ENCODE measurements at places on chromosomes 1 and 21.
A peak's percentile ranks its signal among the peaks of the same experiment; 100 is the strongest.

GRCh38 chr1:227885135-227885647, 62.5 kb downstream of the WNT9A start:
- no peak for DNase-seq

- DNase-seq = no peak
These were observed 139.2 kb upstream of the SYT6 start for GRCh38 chr1:114292835-114293234.

GRCh38 chr1:3564921-3565831, 46.1 kb downstream of the MEGF6 start:
- DNase-seq = no peak

DNA sequence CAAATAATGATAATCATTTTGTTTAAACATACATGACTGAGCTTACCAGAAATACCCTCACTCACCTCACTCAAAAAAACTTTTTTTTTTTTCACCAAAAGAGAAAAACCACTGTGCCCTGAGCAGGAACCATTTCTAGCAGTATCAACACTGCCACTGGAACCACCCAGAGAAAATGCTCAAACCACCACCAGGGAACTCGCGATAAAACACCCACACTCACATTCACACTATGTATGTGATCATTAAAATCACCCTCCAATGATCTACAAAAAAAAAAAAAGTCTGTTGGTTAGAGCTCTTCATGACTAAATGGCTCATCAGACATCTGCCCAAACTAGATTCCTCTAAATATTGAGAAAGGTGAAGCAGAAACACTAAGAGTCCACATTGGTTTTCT, 11.5 kb downstream of the TIAM1 start:
- DNase-seq = no peak

GRCh38 chr1:55632906-55633305, 417.7 kb upstream of the USP24 start:
- peak; percentile 12 for DNase-seq

DNA sequence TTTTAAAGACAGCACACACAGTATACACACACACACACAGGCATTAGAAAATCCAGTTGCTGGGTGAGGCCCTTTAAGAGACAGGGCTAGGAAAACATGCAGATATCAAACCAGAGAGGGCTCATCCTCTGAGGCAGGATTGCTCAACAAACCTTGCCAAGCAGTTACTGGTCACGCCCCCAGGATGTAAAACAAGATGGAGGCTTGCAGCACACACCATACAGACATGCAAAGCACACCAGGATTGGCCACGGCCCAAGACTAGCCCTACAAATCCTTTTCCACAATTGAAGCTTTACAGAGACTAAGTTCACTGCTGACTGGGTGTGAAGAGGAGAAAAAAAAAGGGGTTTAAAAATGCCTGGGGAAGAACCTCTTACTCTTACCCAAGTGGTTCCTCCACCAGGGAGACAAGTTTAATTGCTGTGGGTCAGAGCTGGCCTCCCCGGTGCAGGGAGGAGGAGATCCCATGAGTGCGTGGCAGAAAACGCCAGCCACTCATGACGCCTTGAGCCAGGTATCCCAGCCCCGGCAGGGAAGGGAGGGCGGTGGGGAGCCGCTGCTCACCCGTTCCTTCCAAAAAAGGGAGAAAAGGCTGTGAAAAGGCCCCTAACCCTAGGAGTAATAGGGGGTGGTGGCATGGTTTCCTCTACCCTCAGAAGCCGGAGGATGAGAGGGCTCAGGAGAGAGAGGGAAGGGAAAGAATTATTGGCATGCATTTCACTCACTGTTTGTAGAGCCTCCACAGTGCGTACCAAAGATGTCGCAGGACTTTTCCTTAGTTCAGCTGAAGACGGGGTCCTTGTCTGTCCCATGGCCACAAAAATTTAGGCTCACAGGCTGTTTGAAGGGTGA, 594.6 kb upstream of the ZP4 start:
- DNase-seq = peak; percentile 13

DNA sequence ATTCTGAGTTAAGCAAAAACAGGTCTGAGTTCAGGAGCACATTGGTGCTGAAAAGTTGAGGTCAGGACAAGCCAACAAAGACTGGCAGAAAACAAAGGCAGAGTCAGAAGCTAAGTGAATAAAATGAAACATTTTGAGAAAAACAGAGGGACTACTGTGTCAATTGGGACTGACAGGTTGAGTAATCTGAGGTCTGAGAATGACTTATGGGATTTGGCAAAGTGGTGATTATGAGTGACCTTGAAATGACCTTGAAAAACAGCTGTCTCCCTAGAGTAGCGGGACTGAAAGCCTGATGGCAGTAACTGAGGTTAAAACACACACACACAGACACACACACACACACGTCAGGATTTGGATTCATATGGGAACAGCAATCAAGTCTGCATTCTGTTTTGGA, 8.8 kb upstream of the COG2 start:
- no peak for DNase-seq

DNA sequence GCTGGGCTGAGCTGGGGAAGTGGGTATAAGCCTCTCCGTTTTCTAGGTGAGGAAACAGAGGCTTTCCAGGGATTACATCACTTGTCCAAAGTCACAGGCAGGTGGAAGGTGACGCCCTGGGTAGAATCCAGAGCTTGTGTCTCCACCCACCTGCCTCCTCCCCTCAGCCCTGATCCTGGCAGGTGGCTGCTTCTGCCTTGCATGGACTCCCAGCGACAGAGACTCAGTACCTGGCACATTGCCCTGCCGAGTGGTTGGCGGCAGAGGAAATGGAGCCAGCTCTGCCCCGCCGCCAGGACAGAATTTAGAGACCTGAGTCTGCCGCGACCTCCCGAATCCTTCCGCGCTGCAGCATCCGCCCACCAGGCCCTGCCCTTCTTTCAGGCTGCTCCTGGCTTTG, 2.1 kb downstream of the PLA2G2E start:
- no peak for DNase-seq

DNA sequence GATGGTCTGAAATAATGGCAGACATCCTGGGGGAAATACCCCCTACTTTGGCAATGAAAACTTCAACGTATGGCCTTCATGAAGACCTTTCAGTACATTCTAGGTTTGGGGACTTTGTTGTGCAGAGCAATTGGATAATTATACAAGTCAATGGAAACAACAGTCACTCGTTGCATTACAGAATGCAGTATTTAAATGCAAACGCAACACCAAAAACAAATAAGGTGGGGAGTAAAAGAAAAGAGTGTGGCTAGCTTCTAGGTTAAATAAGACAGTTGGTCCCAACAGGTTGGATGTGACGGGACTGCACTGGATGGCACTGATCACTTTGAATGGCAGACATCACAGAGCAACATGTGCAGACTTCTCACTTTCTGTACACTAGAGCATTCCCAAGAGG, 358.3 kb upstream of the GREM2 start:
- no peak for DNase-seq

GRCh38 chr1:53548031-53548491, 88.9 kb downstream of the DMRTB1 start:
- DNase-seq = no peak

- DNase-seq = no peak
These were observed 4.1 kb downstream of the TMEM240 start for GRCh38 chr1:1536019-1536937.
